Hematopoietic multipotent progenitor cell treated with erythropoietin and hydrocortisone succinate and interleukin-3 and kit ligand, for 6 days (in vitro differentiated cells): ENCODE measurements at places on chromosomes 7 and 10.

- no peak for DNase-seq
Measured at GRCh38 chr10:128540781-128541761, 414.8 kb upstream of the MKI67 start.

DNA sequence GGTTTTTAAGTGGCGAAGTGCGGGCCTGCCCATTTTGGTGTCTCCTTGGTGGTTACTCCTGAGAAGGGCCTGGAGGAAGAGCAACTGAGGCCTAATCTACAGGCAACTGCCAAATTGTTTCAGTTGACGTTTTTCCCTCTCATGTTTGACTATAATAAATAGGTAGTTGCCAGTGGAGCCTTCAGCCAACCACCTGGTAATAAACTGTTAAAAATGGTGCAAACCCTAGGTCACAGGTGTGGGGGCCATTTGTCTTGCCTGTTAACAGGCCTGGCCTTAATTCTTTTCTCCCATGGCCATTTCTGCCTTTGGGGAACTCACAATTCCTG, 3.7 kb downstream of the IKZF1 start:
- DNase-seq: peak; percentile 43

- no peak for DNase-seq
Measured at GRCh38 chr10:55233090-55233489, 432.1 kb upstream of the PCDH15 start.

GRCh38 chr10:110392121-110392520, 87.4 kb upstream of the SMNDC1 start:
- DNase-seq: no peak

- peak; percentile 82 for DNase-seq
Measured at GRCh38 chr10:43781480-43782361, 133.0 kb upstream of the ZNF32 start.

DNA sequence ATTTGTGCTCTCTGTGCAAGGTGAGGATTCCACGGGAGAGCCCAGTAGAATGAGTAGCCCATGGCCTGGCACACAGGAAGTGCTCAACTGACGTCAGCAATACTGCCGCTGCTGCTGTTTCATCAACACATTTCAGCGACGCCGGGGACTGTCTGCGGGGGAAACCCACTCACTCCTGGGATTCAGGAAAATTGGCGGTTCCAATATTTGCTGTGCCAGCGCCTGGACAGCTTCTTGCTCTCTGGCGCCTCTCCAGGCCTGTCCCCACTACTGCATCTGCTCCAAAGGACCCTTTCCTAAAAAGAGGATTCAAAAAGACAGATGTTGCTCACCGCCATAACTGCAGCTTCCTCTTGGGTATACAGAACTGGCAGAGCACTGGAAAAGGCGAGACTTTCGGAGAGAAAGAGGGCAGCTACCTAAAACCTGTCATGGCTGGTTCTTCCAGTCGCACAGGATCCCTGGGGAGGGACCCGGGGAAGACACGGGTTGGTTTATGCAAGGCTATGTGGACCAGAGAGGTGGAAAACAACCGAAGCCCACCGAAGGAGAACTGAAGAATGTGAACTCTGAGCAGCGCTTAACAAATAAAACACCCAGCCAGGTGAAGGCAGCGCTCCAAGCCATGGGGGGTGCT, 39.7 kb upstream of the ENO4 start:
- peak; percentile 15 for DNase-seq
